ENCODE measurements at places on chromosomes 7 and 10.

- no peak for DNase-seq
Measured at GRCh38 chr7:127673902-127674301, 21.9 kb downstream of the SND1 start.

DNA sequence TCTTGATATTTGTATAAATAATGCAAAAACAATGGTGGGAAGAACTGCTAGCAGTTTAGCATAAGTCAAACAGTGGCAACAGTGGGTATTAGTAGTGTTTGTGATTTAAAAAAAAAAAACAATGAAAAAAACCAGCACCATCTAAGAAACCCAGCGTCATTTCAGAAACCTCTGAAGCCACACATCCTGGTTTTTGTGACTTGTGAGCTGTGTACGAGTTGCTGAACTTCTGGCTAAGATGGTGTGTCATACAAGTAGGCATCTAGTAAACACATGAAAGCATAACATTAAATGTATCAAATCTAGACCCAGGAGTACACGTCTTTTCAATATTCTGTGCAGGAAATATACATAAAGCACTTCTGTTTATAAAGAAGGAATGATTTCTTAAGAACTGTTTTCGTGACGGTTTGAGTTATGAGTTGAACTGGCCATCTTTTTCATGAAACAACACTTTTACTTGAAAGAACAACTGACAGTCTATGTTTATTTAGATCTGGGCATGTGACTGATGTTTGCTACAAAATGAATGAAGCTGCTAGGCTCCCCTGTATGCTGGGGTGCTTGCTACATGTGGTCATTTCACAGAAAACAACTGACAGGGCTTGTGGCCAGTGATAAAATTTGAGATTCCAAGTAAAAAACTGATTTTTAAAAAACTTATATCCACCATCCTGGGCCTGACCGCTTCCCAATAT lies 143.5 kb downstream of the PIP4K2A start:
- DNase-seq: no peak

GRCh38 chr10:86652361-86653202 lies 1.8 kb upstream of the OPN4 start:
- no peak for DNase-seq

DNA sequence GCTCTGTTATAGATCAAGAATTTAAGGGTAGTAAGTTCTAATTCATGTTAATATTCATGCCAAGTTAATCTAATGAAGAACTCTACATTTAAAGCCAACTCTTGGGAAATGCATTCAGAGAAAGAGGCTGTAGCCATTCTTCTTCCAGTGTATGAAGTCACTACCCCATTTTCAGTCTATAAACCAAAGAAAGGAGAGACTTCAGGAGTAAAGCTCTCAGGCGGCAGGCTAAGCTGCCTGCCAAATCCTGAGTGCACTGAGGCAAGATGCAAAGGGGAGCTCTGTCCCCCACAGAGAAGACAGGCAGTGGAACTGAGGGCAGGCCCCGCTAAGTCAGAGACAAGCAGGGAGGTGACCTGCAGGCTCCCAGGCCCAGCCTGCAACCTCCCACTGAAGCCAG lies 41.5 kb downstream of the SLIT1 start:
- no peak for DNase-seq

DNA sequence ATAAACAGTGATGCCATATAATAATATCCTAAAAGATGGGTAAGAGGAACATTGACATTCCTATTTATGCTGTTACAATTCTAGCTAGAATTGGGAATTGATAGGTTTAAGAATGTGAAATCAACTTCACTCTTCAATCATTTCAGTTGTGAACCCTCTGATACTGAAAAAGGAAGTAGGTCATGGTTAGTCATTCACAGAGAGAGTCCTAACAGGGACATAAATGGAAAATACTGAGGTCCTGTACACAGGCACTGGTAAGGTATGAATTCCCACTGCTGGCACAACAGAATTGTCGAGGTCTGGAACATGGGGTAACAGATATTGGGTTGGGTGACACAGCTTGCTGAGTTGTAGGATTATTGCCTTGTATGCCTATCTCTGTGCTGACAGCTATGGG lies 289.4 kb upstream of the LRRN3 start:
- DNase-seq: no peak

- no peak for DNase-seq
Measured at GRCh38 chr7:131327049-131327625, 539 bp upstream of the MKLN1 start.

DNA sequence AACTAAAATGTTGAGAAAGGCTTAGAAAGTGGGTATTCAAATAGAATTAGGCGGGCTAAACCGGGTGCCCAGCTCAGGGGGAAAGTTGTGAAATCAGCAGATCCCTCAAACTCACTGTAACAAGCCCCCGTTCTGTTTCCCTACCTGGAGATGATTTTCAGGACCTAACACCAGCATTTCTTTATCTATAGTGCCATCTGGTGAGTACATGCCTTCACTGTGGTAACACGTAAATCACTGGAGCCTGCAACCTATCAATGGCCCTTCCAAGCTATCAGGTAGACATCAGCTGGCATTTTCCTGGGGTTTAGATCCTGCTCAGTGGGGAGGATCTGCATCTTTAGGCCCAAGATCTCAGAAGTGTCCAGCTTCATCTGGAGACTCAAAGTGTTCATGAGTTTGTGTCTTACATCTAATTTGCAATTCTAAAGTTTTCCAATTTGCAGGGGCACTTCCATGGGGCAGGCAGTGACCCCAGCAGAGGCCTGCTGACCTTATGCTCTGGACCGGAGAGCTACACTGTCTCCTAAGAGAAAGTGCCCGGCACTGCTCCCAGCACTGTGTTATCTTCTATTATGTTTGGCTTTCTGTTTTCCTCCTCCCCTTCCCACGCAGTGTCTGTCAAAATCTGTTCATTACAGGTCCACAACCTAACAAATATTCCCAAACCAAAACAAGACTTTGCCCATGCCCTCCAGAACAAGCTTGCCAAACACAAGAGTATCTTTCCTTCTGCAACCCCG lies 132.5 kb downstream of the LSM5 start:
- no peak for DNase-seq

GRCh38 chr10:96439725-96440124 lies 74.0 kb downstream of the TLL2 start:
- DNase-seq: no peak

Data from hypothalamus (tissue), 51 donors.